ENCODE measurements at places on chromosomes 16 and 17. TPM values are rescaled to one million over a fixed set of nuclear protein-coding genes. Genes with fewer than 3 reads are reported as not detected.
A peak's percentile ranks its signal among the peaks of the same experiment; 100 is the strongest.

The IKZF3 gene
- not detected for total RNA-seq

The PLCD3 gene
- 36.5 TPM for total RNA-seq

The OR1F1 gene
- total RNA-seq: not detected

The CUEDC1 gene
- total RNA-seq: 73.7 TPM

The KRTAP16-1 gene
- total RNA-seq: not detected

The KRTAP17-1 gene
- total RNA-seq: not detected

- no peak for DNase-seq
These were observed 229.4 kb upstream of the CACNG5 start for GRCh38 chr17:66605541-66605940.

- DNase-seq: no peak
These were observed 61.3 kb downstream of the CDRT4 start for GRCh38 chr17:15406081-15406480.

GRCh38 chr16:75070012-75070841 is 46.4 kb downstream of the LDHD start:
- no peak for DNase-seq

GRCh38 chr16:53022374-53022773 is 30.3 kb downstream of the CHD9NB start:
- peak; percentile 47 for DNase-seq

DNA sequence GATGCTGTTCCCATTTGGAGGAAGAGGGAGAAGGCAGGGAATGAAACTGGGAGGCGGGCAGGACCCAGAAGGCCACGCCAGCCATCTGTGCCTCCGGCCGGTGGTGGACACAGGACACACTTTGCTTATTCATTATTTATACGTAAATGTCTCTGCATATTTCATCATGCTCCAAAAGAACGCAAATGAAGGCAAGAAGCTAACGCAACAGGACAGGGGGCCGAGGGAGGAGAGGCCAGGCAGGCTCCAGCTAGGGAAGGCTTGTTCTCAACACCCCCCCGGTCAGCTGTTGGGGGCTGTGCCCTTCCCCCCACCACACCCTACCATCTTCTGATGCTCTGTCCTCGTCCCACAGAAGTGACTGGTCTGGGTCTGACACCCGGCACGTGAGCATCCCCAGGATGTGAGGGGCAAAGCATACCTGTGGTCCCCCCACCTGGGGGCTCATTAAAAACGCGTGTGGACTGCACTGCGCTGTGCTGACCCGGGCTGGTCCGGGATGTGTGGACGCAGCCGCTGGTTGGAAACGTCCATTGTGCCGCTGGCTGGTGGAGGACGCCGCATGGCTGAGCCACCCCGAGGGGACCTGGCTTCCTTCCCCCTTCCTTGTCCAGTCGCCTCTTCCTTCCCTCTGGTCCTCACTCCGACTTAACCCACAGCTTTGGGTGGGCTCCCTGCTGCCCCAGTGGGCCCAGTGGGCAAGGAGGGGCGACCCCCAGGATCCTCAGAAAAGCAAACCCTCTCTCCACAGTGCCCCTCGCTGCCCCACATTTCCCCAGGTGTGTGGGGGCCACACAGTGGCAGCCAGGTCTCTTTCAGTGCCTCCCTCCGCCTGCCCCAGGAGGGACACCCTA is 46.4 kb upstream of the ENPP7 start:
- no peak for DNase-seq

GRCh38 chr16:63983401-63983800 is 1138.5 kb downstream of the CDH11 start:
- DNase-seq: no peak

- DNase-seq: no peak
These were observed 23.4 kb downstream of the SLC25A10 start for GRCh38 chr17:81735264-81736102.

DNA sequence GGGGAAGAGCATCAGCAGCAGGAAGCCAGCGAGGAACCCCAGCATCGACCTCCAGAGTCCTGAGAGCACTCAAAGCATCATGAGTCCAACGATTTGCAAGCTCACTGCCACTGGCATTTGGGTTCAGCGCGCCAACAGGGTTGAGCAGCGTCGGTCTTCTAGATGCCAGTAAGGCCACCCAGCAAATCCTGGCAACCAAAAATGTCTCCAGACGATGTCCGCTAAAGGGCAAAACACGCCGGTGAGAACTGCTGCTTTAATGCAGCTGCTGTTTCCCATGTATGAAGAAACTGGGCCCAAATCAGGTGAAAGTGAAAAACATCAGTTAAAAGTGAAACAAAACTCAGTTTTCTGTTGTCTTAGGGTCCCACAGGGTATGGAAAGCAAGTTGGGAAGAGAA is 70.2 kb downstream of the ANKRD11 start:
- DNase-seq: no peak

DNA sequence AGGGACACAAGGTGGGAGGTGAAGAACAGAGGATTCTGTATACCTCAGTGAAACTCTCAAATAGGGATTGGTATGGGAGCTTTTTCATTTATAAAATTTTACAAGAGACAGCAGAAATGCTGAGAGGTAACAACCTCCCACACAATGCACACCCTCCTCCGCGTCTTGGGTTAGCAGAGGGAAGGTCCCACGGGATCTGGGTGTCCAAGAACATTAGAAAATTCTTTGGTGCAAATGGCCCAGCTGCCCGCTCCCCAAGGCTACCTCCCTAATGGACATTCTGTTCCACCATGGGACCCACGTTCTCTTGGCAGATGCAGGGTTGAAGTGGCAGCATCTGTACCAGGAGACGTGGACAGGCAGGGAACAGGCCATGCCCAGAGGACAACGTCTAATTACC is 22.5 kb downstream of the GPR139 start:
- DNase-seq: no peak

DNA sequence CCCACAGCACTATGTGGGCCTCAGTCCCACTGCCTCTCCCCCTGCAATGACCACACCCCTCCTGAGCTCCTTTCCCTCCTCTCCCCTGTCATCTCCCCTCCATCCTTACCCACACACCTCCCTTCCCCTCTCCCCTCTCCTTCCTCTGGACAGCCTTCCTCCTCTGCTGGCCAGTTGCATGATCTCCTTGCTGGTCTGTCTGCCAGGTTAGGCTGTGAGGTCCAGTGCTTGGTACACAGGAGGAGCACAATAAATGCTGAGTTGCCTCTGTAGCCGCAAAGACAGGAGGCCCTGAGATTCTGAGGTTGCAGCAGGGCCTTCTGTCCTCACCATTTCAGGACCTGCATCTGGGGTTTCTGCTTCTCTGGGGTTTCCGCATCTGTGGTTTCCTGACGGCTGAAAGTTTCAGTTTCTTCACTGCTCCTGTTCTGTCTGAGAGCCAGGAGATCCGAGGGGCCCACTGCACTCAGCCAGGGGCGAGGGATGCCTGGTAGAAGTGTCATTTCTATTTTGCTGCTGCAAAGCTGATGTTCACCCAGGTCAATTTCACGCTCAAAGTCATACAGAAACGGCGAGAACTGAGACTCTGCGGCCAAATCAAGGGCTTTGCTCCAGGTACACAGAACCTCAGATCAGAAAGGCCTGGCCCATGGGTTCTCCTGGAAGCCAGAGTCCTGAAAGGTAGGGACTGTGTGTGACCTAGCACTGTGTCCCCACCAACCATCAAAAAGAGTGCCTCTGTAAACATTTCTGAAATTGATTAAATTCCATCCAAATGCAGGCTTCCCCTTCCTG is 4.6 kb upstream of the SLC12A3 start:
- DNase-seq: no peak

DNA sequence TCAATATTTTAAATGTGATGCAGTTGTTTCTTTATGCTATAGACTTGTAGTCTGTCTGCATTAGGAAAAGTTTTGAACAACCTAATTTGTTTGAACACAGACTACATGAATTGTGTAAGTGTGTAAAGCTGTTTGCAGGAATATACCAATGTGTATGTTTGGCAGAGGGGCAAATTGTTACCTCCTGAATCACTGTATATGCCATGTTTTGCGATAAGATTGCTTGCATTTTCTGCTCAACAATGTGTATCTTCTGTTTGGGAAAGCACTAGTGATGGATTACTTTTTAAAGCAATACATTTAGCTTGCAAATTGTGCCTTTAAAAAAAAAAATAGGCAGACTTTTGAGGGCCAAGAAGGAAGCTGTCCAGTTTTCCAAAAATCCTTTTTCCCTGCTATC is 14.6 kb downstream of the RBBP6 start:
- DNase-seq: no peak

DNA sequence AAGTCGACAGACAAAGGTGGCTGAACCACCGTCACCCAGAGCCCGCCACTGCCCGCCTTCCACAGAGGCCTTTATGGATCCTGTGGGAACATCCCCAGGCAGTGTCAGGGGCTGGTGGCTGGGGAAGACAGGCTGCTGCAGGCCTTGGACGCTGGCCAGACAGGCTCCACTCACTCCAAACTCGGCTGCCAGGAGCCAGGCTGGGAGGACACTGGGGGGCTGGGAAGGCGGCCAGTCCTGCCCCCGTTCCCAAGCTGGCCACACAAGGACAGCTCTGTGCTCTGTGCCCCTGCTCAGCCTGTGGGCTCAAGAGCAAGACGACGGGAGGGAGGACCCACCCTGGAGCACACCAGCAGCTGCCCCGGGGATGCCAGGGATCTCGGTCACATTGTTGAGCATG is 7.6 kb upstream of the LCAT start:
- no peak for DNase-seq

Measured in neural crest cell (in vitro differentiated cells).